Naive thymus-derived CD8-positive, alpha-beta T cell (primary cell): ENCODE measurements at places on chromosomes 3 and 15. TPM values are rescaled to one million over a fixed set of nuclear protein-coding genes. Genes with fewer than 3 reads are reported as not detected.

DNA sequence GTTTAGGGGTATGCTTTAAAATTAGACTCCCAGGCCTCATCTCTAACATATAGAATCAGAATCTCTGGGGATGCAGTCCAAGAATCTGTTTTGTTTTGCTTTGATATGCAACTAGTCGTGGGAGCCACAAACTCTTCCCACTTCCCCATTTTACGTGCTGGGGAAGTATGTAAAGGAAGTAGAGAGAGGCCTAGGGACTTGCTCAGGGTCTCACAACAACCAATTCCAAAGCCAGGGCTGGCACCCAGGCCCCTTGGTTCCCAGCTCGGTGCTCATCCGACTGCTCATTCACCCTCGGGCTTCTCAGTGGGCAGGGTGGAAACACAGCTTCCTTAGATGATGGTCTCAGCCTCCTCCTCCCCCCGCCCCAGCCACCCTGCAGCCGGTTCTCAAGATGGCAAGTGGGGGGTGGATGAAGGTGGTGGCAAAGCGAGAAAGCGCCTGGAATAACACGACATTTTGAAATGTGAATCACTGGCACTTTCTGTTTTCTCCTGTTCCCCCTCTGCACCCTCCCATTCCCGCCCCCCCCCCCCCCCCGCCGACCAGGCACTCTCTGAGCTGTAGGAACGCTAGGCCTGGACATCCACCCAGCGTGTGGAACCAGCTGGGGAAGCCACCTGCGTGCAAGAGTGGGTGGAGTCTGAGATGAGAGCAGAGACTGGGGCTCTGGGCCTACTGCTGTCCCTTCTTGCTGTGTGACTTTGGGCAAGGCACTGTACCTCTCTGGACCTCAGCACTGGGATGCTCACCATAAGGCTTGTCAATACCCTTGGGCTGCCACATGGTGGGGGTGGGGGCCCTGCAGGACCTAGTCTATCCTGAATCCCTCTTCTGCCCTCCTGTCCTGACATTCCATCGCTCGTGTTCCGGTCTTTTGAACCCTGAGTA, 214.5 kb downstream of the RPLP1 start:
- no peak for DNase-seq

GRCh38 chr3:127634653-127635052, 5.7 kb downstream of the PODXL2 start:
- no peak for DNase-seq

GRCh38 chr3:180325958-180326357, 276.0 kb upstream of the TTC14 start:
- DNase-seq, result no peak

DNA sequence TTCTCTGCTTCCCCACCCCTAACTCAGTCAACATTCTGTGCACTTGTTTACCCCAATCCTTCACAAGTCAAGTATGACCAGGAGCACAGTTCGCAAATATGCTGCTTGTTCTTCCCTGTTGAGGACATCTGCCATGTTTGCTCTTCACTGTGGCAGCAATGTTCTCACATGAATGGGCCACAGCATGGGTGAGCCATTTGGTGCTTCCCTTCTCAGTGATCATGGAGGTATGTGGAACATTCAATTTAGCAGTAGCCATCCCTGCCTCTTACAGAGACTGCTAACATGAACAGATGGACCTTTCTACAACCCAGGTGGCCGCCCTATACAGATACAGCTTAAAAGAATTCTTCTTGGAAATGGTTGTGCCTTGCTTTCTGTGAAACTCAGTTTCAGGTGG, 660.1 kb upstream of the SGO1 start:
- DNase-seq, result no peak

GRCh38 chr15:41562244-41562643, 3.2 kb downstream of the TYRO3 start:
- no peak for DNase-seq

MAGEL2 gene
- not detected for polyA plus RNA-seq

GRCh38 chr3:38137615-38138348, 679 bp upstream of the MYD88 start:
- DNase-seq, result no peak

DNA sequence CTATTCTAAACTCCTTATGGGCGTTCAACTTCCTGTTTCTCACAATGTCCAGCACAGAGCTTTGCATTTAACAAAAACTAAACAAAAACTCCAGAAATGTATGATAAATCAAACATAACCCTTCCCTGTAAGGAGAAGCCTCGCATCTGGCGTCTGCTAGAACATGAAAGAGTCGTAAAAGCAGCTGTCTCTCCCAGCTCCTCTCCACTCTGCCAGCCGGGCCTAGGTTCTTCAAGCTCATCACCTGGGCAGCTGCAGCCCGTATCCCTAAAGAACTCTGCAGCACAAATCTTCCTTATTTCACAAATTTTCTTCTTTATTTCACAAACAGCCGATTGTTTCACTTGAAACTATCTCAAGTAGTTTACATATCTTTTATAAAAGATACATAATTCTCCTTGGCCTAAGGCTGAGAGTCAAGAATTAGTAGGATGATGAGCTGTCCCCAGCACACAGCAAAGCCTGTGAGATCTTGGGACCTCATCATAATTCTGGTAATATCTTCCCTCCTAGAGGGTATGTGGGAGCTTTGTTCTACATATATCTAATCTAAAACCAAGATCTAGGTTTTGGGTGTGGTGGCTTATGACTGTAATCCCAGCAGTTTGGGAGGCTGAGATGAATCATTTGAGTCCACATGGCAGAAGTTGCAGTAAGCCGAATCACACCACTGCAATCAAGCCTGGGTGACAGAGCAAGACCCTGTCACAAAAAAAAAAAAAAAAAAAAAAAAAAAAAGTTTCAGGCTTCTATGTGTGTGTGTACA, 35.3 kb downstream of the ANXA2 start:
- no peak for DNase-seq
